ENCODE measurements at places on chromosomes 13 and 19. TPM values are rescaled to one million over a fixed set of nuclear protein-coding genes. Genes with fewer than 3 reads are reported as not detected.

The LRRC63 gene
- not detected for total RNA-seq

The PPP2R1A gene
- total RNA-seq: 339 TPM

GRCh38 chr19:40465025-40465556 lies 454 bp downstream of the BLVRB start:
- DNase-seq: no peak

DNA sequence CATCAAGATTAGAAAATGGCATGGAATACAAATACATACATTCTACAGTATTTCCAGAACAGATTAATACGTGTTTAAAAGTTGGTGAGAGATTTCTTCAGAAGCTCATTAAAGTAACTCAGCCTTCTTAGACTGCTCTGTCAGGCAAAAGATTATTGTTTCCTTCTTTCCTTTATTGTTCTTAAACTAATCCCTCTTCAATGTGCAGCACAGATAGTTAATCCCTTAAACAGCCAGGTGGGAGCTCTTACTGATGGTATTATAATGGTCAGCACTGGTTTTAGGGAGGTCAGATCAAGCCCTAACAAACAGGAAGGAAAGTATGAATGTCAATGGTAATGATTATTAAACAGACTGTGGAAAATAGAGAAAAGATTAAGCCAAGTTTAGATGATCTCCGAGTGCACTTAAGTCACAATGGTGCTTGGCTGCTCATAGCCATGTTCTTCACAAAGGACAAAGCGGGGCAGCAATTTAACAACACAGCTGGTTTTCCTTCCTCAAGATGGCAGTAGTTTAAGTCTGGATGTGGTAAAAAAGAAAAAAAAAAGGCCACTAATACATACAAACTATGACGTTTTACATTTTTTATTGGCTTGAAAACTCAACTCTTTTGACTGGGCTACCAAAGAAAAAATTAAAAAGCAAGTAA lies 992.6 kb downstream of the PCDH9 start:
- no peak for DNase-seq

DNA sequence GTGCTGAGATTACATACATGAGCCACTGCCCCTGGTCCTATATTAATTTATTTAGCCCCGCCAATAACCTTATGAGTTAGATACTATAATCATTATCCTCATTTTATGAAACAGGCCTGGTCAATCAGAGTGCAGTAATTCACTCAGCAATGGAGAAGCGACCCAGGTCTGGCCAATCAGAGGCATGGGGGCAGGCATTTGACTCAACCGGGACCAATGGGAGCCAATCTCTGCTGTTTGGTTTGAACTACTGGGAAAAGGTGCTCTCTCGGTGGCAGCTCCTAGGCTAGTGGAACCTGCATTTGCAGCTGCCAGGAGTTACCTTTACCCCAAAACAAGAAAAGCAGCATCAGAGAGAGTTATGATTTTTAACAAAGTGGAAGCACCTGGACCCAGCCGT lies 6.6 kb downstream of the SIRT2 start:
- no peak for DNase-seq

All from Right ventricle myocardium superior (tissue), 1 donor.